ENCODE measurements at places on chromosomes 12 and 14.

DNA sequence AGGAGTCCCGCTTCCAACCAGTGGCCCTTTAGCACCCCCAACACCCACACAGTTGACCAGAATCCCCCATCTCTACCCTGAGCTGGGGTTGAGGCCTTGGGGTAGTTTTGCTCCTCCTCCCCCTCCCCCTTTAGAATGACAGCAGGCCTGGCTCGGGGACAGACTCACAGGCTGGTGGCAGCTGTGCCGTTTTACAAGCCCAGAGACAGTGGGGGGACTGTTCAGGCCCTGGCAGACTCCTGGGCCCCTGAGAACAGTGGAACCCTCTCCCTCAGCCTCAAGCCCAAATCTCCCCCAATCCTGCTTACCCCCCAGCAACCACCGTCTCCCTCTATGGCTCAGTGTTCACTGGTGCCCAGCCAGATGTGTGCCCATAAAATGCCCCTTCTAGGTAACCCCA lies 10.1 kb downstream of the TMEM119 start:
- H3K4me1 ChIP-seq = no peaks in the 10 kb centered on the region
- no peak for DNase-seq
- H3K27me3 ChIP-seq = no peaks in the 10 kb centered on the region
- H3K27ac ChIP-seq = no peak overlapping the region
- no peaks in the 10 kb centered on the region for H3K36me3 ChIP-seq
- no peak overlapping the region for H3K4me3 ChIP-seq

- DNase-seq = no peak
- H3K36me3 ChIP-seq = no peaks in the 10 kb centered on the region
- H3K4me3 ChIP-seq = no peak overlapping the region
- peaks cover 6% of the 10 kb centered on the region for H3K27me3 ChIP-seq
Observed at GRCh38 chr14:99742509-99743487, 50.4 kb upstream of the EML1 start.

DNA sequence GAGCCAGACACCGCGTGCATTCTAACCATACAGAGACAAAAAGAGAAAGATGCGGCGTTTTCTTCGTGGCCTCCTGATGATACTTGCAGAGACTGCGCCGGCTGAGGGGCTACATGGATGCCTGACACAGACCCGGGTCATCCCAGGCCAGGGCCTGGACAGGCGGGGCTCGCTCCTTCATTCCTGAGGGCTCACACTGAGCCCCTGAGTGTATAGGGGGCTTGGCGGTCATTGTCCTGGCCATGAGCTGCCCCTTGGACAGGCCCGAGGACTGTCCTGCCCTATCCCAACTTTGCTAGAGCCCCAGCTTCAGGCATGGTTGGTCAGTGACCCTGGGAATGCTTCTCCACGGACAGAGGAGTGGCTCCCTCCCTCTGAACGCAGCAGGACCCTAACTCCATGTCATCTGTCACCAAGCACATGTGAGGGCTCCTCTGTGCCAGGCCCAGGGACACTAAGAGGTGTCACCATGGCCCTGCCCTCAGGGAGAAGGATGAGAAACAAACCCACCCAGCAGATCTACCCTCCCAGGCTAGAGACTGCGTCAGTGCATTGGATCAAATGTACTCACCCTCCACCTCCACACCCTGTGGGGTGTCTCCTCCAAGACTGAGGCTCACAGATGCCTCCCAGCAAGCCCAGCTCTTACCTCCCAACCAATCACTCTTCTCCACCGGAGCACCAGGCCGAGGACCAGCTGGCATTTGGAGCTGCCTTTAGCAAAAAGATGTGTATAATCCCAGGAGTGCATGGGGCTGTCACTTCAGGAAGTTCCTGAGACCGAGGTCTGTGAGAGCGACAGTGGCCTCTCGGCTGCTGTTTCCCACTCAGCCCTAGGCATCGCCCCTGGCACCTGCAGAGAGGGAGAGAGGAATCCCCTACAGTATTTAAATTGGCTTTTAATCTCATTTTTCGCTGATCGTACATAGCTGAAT lies 102.7 kb downstream of the DICER1 start:
- H3K36me3 ChIP-seq = no peaks in the 10 kb centered on the region
- no peak overlapping the region for H3K27ac ChIP-seq
- H3K4me3 ChIP-seq = no peak overlapping the region
- no peak for DNase-seq

DNA sequence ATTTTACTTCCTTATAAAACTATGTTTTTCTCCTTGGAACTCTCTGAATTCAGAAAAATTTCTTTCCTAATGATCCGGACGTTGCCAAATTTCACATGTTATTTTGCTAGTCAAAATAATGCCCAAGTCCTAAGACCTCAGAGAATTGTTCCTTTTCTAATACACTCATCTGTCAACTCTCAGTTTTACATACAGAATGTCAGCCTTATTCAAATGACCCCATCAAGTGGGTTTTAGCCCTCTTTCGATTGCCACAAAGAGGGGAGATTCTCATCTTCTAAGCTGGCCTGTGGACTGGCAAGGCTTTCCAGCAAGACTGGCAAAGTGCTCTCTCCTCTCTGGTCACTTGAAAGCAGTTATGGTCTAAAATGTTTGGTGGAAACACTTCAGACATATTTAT lies 99.3 kb upstream of the GPHB5 start:
- H3K36me3 ChIP-seq = peaks cover 12% of the 10 kb centered on the region
- DNase-seq = no peak
- no peaks in the 10 kb centered on the region for H3K4me1 ChIP-seq
- H3K27ac ChIP-seq = no peak overlapping the region
- no peaks in the 10 kb centered on the region for H3K27me3 ChIP-seq

DNA sequence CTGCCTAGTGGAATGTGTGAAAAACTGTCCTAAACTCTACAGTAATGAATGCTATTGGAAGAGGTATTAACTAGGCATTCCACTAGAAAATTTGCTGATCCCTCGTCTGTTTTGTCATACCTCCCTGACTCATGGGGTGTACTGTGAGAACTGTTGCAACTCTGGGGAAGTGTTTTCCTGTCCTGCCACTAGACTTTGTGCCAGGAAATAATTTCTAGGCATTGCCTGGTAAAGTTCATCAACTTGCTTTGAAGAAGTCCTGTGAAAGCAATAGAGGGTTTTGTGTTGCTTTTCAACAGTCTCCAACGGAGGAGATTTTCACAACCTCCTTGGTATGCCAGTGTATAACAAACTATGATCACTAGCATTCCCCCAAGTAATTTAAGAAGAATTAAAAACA lies 139.9 kb downstream of the AKAP6 start:
- no peak overlapping the region for H3K4me3 ChIP-seq
- H3K27me3 ChIP-seq = no peaks in the 10 kb centered on the region
- DNase-seq = no peak
- H3K4me1 ChIP-seq = no peaks in the 10 kb centered on the region
- no peak overlapping the region for H3K27ac ChIP-seq

- H3K36me3 ChIP-seq = no peaks in the 10 kb centered on the region
- DNase-seq = peak; percentile 46
- no peaks in the 10 kb centered on the region for H3K27me3 ChIP-seq
- H3K4me1 ChIP-seq = peaks cover 74% of the 10 kb centered on the region
Observed at GRCh38 chr12:6340032-6340638, 1.7 kb downstream of the TNFRSF1A start.

DNA sequence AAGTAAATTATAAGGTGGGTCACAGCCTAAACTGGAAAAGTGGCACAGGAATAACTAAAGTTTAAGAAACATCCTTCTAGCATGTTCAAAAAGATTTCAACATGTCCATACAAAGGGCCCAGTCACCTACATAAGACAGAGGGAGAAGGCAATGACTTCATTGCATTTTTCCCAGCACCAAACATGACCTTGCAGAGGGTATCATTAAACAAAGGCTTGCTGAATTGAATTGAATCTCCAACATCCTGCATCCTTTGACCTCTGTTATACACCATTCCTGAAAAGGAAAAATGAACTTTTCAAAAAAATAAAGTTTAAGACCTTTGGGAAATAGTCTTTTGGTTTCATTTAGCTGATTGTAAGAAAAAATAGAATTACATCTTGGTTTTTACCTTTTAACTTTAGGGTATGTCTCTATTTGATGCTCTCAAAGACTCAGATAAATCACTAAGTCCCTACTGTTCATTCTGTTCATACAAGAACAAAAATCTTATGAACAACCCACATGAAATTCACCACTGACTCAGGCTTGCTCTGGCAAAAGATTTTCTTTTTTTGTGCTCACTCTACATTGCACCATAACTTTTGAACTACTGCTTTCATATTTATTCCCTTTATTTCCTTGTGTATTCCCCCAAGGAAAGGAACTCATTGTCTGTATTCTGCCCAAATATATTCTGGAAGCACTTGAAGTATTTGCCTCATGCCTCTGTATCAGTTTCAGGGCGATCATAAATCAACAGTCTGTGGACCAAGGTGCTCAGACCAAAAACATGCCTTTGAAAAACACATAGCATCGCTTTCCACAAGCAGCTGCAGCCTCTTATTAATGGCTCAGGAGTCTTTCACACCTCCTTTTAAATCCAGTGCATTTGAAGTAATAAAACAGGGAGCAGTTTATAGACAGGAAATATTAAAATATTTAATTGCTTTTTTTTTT lies 121.7 kb downstream of the DUSP6 start:
- no peaks in the 10 kb centered on the region for H3K27me3 ChIP-seq
- no peak for DNase-seq
- H3K4me1 ChIP-seq = peaks cover 46% of the 10 kb centered on the region

DNA sequence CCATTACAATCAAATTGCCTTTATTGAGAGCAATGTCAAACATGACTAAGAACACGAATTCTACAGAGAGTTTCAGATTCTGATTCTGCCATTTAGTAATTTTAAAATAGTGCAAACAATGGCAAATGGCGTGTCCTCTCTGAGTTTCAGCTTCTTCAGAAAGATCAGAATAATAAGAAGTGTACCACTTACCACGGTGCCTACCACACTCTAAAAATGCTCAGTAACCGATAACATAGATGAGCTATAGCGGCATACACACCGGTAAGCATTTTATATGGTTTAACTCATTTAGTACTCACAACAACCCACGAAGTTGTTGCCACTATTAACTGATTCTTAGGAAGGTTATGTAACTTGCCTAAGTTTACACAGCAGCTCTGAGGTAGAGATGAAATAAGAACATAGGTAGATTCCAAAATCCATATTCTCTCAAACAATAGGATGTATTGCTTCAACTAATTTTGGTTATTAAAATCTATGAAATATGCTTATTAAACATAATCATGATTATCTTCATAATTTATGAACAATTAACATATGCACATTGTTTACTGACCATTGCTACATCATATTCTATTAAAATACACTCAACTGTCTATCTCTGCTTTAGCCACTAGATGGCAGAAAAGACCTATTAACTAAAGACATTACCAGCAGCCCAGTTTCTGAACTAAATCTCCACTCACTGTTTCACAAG lies 38.3 kb downstream of the SLC6A15 start:
- DNase-seq = peak; percentile 26
- H3K4me1 ChIP-seq = no peaks in the 10 kb centered on the region
- H3K27ac ChIP-seq = no peak overlapping the region
- H3K4me3 ChIP-seq = no peak overlapping the region
- H3K36me3 ChIP-seq = no peaks in the 10 kb centered on the region
